ENCODE measurements at places on chromosomes 1 and 21.

- DNase-seq, result no peak
Observed at GRCh38 chr1:69982992-69983391, 222.4 kb downstream of the LRRC40 start.

DNA sequence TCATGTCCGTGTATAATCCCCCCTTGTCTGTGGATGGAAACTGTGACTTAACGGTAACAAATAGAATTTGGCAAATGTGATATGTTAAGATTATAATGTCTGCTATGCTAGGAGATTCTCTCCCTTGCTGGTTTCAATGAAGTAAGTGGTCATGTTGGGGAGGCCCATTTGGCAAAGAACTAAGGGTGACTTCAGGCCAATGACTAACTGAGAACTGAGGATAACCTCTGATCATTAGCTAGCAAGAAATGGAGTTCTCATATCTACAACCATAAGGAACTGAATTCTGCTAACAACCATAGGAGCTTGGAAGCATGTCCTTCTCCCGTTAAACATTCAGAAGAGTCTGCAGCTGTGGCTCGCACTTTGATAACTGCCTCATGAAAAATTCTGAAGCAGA, 2.3 kb downstream of the IFI44L start:
- no peak for DNase-seq

DNA sequence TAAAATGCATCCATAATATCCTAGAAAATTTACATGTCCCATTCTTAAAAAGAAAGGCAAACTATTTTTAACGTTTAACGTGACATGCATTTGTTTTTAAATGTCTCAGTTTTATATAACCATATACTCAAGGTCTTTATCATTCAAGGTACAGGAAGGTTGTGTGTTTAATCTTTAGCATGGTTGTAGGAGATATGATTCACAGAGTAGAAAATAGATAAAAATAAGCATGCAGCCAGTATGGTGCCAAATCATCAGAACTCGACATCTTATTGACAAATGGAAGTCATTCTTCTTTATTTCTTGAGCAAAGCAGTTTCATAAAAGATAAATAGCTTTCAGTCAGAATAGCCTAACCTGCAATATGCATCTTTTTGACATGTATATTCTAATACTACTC, 51.0 kb downstream of the SAMSN1 start:
- DNase-seq, result no peak

- DNase-seq, result peak; percentile 81
Observed at GRCh38 chr1:2073382-2074230, 23.4 kb downstream of the PRKCZ start.

All from upper lobe of left lung (tissue), 6 donors.